ENCODE measurements at places on chromosomes 2 and 18.
A peak's percentile ranks its signal among the peaks of the same experiment; 100 is the strongest.

GRCh38 chr2:154289870-154290269 is 408.6 kb upstream of the KCNJ3 start:
- DNase-seq: no peak

DNA sequence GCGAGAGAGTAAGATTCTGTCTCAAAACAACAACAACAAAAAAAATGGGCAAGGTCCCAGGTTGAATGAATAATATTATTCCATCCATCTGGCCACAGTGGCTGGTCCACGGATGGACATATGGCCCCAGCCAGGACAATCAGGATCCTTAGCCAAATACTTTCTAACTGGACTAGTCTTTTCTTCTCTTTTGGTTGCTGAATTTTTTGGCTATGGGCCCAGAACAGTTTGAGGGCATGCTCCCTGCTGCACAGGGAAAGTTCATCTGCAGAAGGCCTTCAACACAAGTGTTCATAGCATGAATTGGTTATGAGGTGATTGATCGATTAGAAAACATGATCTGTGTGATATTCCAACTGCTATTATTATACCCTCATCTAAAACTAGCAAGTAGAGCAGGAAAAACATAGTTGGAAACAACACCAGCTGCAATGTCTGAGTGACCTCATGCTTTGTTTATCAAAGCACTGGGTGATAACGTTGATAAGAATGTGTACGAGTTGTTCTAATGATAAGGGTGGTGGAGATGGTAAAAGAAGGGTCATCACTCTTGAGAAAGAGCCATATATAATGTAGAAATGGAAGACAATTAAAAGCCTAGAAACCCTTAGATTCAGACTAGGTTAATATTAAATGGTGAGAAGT is 47.8 kb upstream of the RNF103 start:
- DNase-seq: peak; percentile 11

- DNase-seq: peak; percentile 33
These were observed 32.8 kb downstream of the FAM124B start for GRCh38 chr2:224369028-224369632.

DNA sequence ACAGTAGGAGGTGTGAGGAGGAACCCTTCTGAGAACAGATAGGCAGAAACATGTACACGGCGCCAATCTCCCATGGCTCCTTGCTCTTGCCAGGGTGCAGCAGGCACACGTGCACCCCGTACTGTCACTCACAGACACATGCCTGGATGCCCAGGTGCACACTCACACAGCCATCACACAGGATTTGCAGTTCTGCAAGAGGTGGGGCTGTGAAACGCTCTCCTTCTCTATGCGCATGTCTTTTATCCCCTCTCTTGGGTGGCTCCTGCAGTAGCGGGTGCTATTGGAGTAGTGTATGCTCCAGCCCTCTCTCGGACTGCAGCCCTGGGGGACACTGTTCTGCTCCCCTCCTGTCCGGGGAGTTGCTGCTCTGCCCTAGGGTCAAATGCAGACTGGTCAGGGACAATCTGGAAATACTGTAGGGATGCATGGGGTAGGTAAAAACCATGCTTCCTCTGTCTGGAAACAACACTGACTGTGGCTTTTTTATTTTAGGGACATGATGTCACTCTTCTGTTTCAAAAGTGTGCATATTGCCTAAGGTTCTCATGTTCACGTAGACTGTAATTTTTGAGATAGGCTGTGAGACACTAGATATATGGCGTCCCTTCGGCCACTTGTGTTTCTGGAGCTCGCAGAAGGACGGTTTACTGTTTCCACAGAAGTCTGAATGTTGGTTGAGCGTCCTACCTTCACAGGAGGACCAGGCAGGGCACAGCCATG is 118.5 kb downstream of the PRKCE start:
- no peak for DNase-seq

DNA sequence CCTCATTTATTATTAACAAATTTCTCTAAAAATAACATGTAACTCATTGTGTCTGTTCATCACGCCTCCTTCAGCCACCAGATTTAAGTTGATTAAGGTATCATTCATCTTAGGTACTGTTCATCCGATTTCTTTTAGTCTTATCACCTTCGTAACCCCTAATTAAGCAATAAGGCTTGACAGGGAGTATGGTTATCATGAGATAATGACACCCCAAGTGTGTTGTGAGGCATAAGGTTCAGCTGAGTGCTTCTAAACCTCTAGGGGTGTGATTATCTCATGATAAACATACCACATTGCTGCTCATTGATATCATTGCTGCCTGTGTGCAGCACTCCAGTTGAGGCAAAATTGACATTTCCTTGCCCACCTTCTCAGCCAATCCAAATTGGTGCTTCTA is 158.9 kb upstream of the BOD1L2 start:
- DNase-seq: no peak

- no peak for DNase-seq
These were observed 348.6 kb downstream of the TNS1 start for GRCh38 chr2:217654168-217654567.

DNA sequence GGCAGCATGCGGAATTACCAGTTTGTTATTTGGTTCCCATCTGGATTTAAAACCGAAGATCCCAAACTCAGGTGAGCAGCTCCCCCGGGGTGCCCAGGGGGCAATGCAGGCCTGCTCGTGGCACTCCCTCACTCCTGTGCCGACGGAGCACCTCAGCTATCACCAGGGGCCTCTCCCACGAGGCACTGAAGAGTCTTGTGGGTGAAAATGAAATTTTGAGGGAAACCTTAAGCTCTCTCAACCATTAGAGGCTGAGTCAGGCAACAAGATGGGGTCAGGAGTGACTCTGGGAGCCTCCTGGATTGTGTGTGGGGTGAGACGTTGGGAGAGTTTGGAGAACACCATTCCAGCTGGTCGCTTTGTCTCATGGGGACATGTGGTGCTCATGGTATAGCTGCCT is 189.0 kb downstream of the PRKCE start:
- no peak for DNase-seq

- DNase-seq: no peak
These were observed 26.9 kb downstream of the GCG start for GRCh38 chr2:162125138-162125537.

DNA sequence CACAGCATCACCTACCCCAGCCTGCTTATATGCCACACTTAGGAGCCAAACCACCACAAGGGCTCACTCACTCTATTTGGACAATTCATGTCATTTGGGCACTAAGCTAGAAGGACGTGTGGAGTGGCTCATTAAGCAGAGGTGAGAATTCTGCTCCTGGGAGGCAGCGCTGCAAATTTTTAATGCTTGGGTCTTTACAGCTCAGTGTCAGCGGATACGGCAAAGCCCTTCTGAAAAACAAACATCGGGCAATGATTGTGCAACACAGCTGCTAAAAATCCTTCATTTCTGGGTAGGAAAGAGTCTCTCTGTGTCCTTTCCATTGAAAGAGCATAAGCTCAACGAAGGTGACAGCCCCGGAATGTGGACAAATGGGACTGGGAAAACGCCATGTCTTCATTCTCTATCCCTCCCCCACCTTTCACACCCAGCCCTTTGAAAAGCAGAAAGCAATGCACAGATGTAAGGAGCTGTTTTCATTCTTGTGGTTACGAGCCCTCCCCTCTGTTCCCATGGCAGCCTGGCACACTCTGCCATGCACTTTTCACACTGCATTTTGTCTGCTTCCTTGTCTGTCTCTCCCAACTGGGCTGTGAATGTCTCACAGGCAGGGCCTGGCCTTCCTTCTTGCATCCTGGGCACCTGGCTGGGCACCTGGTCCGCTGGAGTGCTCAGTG is 16.0 kb downstream of the TMEM177 start:
- DNase-seq: peak; percentile 53

GRCh38 chr18:64791236-64791635 is 642.3 kb upstream of the LINC00305 start:
- DNase-seq: no peak

DNA sequence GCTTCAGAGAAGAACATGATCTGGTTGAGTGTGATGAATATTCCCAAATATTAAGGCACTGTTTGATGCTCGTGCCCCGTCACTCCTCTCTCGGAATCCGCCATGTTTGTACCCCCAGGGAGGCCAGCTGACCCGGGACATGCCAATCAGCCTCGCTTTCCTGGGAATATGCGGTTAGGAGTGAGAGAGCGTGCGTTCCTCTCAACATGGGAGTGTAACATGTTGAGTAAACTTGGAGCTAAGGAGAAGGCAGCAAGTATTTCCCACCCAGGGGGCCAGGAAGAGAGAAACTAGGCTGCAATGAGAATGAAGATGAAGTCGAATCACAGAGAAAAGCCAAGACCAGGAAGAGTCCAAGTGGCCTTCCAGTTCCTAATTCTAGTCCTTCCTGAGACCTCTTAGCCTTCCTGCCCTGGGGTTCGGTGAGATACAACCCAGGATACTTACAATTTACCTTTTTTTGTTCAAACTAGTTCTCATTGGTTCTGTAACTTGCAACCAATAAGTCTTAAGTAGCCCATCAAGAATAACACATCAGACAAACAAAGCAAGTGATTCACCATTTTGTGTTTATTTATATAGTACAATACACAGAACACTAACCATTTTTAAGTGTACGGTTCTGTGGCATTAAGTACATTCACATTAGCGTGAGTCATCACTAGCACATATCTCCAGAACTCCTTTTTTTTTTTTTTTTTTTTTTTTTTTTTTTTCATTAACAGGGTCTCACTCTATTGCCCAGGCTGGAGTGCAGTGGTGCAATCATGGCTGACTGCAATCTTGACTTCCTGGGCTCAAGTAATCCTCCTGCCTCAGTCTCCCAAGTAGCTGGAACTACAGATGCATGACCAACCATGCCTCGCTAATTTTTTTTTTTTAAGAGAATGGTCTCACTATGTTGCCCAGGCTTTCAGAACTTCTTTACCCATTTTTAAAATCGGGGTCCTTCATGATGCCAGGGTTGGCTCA is 36.4 kb upstream of the SLC1A4 start:
- no peak for DNase-seq

DNA sequence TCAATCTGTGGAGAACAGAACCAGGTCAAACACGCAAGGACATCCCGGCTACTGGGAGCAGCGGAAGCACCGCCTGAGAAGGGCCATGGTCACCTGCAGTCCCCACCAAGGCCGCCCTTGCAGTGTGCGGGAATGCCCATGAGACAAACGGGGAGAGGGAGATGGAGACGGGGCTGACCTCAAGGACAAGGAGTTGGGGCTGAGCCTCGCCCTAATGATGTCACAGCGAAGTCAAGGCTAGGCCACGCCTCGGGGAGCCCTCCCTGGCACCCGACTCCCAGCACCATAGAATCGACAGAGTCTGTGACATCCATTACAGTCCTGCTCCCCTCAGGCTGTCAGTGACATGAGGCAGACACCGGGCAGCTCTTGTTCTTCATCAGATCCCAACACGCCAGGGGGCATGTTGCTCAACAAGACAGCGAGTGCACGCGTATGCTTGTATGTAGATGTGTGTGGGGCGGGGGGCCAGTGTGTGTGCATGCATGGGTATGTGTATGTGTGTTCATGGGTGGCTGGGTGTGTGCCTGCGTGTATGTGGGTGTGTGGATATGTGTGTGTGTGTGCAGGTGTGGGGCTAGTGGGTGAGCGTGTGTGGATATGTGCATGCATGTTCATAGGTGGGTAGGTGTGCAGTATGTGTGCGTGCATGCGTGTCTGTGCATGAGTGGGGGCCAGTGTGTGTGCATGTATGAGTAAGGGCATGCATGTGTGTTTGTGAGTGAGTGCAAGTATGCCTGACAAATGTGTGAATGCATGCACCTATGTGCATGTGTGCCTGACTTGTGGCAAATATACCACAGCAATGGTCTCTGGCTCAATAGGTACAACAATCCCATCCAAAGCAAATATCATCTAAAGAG is 57.0 kb downstream of the ANKMY1 start:
- no peak for DNase-seq

DNA sequence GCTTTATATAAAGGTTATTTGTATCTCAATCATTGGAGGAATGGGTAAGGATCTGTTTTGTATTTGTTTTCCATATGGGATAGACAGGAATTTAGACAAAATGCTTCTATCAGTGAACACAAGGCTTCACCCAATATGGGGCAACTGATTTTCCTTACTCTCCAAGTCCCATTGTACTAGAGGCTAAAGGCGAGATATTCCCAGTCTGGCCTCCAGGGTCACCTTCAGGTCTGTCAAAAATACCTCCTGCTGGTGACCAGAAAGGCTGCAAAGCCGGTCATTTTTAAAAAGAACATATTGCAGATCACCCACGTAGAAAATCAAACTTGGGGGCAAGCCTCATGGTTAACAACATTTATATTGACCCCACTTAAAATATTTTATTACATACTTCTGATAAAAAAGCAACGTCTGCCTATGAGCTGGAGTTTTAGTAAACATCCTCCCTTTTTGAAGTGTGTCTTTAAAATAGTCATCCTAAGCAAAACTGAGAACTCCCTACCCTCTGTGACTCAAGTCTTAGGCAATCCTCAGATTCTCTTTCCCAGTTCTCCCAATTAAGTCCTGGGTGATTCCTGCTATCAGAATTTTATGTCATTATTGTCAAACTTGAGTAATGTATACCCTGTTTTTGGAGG is 276.6 kb downstream of the MREG start:
- no peak for DNase-seq

GRCh38 chr2:110124038-110124825 is 8.6 kb upstream of the MALL start:
- peak; percentile 79 for DNase-seq

GRCh38 chr2:27901234-27901633 is 10.7 kb downstream of the BABAM2 start:
- DNase-seq: no peak

GRCh38 chr2:28552045-28552823 is 56.4 kb downstream of the PLB1 start:
- no peak for DNase-seq

- DNase-seq: no peak
These were observed 4.5 kb upstream of the STON1 start for GRCh38 chr2:48525269-48525943.

DNA sequence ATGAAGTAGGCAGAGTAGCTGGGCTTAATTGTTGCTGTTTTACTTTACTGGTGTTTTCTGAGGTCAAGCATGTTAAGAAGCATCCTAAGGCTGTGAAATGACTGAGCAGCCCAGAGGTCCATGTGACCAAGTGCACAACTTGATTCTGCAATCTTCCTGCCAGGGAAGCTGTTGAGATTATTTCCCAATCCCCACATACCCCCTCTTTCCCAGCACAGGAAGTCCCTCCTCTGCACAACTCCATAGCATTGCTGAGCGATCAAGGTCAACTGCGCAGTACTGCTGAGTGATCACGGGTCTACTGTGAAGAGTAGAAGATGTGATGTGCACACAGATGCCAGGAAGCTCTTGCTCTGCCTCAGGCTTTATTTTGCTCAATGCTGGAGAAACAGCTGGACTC is 105.8 kb downstream of the GALNT14 start:
- no peak for DNase-seq

DNA sequence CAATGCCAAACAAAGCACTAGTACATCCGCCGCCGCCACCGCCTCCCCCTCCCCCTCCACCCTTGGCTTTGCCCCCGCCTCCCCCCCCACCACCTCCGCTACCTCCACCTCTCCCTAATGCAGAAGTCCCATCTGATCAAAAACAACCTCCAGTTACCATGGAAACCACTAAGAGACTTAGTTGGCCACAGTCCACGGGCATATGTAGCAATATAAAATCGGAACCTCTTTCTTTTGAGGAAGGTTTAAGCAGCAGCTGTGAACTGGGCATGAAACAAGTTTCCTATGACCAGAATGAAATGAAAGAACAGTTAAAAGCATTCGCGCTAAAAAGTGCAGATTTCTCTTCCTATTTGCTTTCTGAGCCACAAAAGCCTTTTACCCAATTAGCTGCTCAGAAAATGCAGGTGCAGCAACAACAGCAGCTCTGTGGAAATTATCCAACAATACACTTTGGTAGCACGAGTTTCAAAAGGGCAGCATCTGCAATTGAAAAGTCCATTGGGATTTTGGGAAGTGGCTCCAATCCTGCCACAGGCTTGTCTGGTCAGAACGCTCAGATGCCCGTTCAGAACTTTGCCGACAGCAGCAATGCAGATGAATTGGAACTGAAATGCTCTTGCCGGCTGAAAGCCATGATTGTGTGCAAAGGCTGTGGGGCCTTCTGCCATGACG is 168.0 kb downstream of the ASXL3 start:
- DNase-seq: peak; percentile 42
